ENCODE measurements at places on chromosomes 16 and 17. TPM values are rescaled to one million over a fixed set of nuclear protein-coding genes. Genes with fewer than 3 reads are reported as not detected.

Gene NEUROD2
- not detected for total RNA-seq

Gene ACLY
- 200 TPM for total RNA-seq

Gene TP53TG3
- not detected for total RNA-seq

Gene SLC6A2
- total RNA-seq, result not detected

Gene GP1BA
- total RNA-seq, result not detected

Gene BICDL2
- 0.20 TPM for total RNA-seq

Gene SDR42E2
- not detected for total RNA-seq

Gene CCL8
- total RNA-seq, result not detected

Gene TMEM132E
- total RNA-seq, result not detected

Gene ITGAD
- not detected for total RNA-seq

Gene TPSG1
- not detected for total RNA-seq

Gene LITAFD
- total RNA-seq, result not detected

Gene SPATA33
- total RNA-seq, result 15.1 TPM

Gene KRTAP3-2
- not detected for total RNA-seq

Gene COPZ2
- 5.8 TPM for total RNA-seq

Gene SLFN11
- 70.8 TPM for total RNA-seq

Gene TRPV3
- total RNA-seq, result 0.51 TPM

Gene ARL4D
- total RNA-seq, result 3.2 TPM

Gene CD68
- total RNA-seq, result 2.4 TPM

Gene ADAD2
- not detected for total RNA-seq

Gene LYRM9
- 1.9 TPM for total RNA-seq

Gene HBM
- not detected for total RNA-seq

Gene ARHGDIA
- total RNA-seq, result 701 TPM

Data from activated T-helper 1 cell treated with anti-CD3 and anti-CD28 coated beads, Interleukin-12 subunit alpha, Interleukin-12 subunit beta, Interleukin-2, Interleukin-4 antibody, amounts not matched to agents 30 ng/mL and 10 ng/mL and 1 ng/mL, durations not matched to agents 14 hours and 24 hours and 36 hours (primary cell).